NCI-H1436 (cell line): ENCODE measurements at places on chromosomes 11 and 22.

DNA sequence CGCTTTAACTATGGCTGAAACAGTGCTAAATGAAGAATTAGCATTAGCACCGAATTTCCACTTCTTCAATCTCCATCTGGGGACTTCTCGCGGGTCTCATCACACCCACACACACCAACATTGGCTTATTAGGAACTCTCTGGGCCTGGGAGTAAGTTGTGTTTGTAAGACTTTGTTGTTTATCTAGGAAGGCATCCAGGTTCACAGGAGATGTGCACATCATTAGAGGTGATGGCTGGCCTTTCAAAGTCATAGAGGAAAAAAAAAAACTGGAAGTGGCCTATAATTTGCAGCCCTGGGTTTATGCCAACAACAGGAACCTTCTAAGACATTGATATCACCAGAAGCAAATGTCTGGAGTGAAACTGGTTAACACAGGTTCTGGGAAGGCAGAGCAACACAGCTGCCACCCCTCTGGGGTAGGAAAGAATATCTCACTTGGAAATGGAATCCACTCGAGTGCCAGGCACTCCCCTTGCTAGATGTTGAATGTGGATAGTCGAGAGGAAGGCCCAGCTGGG is 84.5 kb downstream of the TRAF6 start:
- DNase-seq: no peak

- no peak for DNase-seq
These were observed 170.6 kb downstream of the SHANK2 start for GRCh38 chr11:71081704-71082230.

- no peak for DNase-seq
These were observed 5.9 kb downstream of the HTR3A start for GRCh38 chr11:113980785-113981184.

GRCh38 chr11:116096272-116096995 is 592.2 kb upstream of the CADM1 start:
- DNase-seq: no peak

DNA sequence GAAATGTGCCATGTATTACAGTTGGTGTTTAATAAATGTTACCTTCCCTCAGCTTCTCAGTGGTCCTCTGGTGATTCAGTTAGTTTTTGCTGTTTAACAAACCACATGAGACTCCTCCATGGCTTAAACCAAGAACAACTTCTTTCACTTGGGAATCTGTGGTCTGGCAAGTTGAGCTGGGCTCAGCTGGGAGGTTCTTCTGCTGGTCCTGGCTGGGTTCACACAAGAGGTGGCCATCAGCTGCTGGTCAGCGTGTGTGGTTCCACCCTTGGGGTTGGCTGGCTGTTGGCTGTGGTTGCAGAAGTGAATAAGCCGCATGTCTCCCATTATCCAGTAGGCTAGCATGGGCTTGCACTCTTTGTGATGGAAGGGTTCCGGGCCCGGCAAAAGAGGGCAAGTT is 160.5 kb downstream of the MIAT start:
- DNase-seq: no peak

- no peak for DNase-seq
These were observed 401.7 kb downstream of the TENM4 start for GRCh38 chr11:79039122-79039521.

DNA sequence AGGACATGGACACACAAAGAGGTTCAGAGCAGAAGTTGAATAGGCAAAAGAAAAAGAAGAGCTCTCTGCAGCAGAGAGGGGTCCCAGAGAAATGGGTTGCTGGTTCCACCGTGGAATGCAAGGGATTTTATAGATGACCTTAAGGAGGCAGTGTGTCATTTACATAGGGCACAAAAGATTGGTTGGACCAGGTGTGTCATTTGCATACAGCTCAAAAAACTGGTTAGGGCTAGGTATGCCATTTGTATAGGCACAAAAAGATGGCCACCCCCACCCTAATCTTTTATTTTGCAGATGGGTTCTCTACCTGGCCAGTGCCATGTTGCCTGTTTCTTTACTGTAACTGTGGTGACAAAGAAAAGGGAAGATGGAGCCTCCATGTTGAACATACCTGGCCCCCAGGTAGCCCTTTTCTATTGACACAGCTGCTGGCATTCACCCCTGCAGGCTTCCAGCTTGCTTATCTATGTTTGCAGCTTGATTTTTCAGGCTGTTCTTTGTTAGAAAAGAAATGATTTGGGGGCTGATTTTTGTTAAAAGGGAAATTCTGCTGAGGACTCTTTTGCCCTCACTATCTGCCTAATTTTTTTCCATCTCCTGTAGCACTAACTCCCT is 3.1 kb upstream of the CAVIN3 start:
- no peak for DNase-seq

GRCh38 chr11:122559734-122560382 is 95.7 kb upstream of the UBASH3B start:
- DNase-seq: no peak

DNA sequence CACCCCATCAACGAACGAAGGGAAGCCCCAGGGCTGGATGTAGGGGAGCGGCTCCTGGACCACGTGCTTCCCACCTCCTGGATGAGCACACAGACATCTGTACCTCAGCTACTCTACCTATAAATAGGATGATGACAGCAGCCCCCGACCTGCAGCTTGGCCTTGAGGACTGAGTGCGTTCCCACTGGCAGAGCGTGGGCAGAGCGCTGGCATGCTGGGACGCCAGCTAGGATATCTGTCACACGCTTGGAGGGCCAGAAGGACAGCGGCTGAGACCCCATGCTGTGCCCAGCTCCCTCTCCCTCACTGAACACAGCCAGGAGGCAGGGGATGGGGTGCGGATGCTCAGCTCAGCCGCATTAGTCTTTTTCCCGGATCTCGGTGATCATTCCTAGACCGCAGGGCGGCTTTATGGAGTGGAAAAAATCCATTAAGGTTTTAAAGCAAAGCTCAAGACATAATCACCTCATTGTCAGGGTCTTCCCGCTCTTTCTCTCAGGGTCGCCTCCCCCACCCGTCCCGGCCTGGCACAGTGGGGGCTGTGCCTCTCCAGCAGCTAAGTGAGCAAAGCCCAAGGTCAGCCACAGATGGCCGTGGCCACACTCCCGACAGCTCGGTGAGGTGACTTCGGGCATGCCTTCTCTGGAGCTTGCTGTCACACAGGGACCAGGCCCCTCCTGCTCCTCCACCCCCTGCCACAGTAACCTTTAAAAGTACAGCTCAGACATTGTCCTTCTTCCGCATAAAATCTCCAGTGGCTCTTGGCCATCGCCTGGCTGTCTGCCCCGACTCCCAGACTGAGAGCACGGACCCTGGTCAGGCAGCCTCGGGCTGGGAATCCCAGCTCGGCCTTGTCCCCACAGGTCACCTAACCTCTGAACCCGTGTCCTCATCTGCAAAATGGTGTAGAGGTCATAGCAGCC is 69.6 kb upstream of the SHISAL1 start:
- no peak for DNase-seq

DNA sequence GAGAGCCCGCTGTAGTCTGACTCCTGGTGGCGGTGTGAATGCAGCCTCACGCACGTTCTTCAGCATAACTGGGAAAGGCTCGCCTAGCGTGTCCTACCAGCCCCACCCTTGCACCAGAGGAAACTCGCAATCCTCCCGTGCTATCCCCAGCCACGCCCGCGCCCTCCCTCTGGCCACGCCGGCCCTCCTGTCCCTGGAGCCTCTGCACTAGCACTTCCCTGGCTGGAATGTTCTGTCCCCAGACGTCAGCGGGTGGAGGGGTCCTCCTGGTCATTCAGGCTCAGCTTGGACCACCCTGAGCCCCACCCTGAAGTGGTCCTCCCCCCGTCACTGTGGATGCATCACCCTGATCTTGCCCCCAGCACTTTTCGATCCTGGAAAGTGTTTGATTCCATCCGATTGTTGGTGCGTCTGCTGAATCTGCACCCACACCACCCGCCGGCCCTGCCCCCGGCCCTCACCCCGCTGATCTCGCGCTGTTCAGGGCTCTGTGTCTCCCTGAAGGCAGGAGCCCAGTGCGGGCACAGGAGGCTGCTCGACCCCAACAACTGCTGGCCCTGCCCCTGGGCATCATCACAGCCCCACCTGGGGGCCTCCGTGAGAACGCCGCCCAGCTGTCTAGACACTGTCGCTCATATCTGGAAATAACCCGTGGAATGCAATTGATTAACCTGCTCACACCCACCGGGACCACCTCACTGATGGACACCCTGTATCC is 437.0 kb downstream of the TBC1D22A start:
- no peak for DNase-seq

DNA sequence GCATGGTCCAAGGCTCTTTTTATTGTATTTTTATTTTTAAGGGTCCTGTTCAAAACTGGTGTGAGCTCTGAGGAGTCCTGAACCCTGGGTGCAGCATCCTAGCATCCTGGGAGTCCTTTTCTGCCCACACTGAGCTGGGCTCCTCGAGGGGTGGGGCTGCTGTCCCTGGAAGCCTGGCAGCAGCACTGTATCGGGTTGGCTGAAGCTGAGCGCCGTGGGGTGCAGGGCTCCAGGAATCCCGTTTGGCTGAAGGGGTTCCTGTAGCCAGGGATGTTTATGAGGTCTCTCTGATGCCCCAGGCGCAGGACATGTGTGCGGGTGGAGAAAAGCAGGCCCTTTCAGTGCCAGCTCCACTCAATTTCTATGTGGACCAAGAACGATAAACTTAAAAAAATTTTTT is 95.4 kb downstream of the MPPED1 start:
- no peak for DNase-seq

- no peak for DNase-seq
These were observed 45.6 kb upstream of the TENM4 start for GRCh38 chr11:79486242-79486984.

DNA sequence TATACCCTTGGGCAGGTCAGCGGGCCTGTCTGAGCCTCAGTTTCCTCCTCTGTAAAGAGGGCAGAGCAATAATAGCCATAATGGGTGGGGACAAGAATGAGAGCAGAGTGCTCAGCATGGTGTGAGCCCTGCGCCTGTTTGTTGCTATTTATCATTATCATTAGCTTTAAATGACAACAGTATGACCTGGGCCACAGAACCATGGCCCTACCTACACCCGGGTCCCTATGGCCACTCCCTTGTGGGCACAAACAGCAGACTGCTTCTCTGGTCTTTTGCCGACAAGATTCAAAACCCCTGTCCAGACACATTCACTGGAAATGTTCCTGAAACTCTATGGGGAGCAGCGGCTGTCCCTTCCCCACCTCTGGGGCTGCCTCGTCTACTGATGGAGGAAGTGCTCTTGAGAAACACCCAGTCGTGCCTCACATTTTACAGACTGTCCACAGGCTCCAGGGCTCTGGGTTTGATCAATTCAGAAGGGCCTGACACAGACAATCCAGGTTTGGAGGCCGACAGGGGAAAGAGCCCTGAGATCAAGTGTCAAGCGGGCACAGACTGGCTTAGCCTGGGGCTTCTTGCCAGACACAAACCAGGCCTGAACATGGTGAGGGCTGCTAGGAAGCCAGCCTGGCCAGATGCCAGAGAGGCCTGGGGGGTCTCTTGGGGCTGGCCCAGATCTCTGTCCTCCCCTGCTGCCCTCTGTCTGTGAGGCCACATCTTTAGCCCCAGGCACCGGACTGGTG is 112.5 kb upstream of the CD82 start:
- DNase-seq: no peak

DNA sequence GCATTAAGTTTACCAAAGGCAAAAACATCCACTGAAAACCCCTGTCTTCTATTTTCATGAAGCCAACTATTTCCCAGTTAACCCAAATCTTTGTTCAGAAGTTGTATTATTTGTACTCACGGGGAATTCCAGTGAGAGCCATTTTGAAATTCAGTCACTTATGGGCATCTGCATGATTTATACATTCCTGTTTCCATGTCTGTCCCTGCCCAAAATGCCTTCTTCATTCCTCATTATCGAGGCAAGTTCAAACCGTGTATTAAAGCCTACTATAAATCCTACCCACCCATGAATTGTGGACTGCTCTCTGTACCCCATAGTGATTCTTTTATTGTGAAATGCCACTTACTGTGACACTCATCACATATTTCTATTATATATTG is 772.7 kb downstream of the DLG2 start:
- DNase-seq: no peak

GRCh38 chr11:44727373-44728287 is 868 bp downstream of the TSPAN18 start:
- DNase-seq: peak; percentile 62
